ENCODE measurements at places on chromosomes 7 and 10.

GRCh38 chr10:129501652-129502436 lies 34.8 kb downstream of the MGMT start:
- DNase-seq, result no peak

DNA sequence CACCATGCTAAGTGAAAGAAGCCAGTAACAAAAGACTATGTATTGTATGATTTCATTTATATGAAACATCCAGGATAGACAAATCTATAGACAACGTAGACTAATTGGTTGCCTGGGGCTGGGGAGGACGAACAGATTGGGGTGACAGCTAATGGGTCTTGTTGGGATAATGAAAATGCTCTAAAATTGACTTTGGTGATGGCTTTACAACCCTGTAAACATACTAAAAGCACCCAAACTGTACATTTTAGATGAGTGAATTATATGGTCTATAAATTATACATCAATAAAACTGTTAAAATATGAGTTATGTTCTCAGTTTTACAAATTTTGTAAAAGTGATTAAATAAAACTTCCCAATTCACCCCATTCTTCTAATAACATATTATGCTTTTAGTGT lies 261.5 kb downstream of the ELMO1 start:
- DNase-seq, result no peak

DNA sequence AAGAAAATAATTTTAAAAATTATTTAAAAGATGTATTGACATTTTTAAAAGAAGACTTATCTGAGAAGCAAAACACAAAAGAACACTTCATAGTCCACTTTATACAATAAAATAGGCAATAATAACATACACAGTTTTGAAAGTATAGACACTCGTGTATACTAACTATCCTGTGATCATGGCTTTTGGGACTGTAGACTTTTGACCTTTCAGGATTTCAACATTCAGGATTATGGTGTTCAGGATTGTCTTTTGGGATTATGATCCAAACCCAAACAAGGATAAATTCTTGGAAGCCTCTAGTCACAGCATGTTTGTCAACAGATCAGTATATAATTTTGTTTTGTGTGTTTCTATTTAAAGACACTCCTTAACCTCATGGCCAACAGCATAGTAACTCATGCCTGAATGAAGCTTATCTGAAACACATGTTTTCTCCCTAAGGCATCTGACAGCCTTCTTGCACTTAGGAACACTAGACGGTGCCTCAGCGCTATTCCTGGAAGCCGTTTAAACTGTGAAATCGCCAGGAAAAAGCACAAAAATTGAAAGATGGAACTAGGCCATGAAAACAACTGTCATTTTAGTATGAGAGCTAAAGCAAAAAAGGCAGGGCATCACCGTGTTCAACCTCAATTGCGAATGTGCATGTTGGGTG lies 29.9 kb downstream of the GSAP start:
- DNase-seq, result peak; percentile 28

GRCh38 chr7:155919391-155920067 lies 107.3 kb upstream of the SHH start:
- DNase-seq, result no peak

GRCh38 chr7:157795199-157795598 lies 458.4 kb downstream of the DNAJB6 start:
- DNase-seq, result no peak

DNA sequence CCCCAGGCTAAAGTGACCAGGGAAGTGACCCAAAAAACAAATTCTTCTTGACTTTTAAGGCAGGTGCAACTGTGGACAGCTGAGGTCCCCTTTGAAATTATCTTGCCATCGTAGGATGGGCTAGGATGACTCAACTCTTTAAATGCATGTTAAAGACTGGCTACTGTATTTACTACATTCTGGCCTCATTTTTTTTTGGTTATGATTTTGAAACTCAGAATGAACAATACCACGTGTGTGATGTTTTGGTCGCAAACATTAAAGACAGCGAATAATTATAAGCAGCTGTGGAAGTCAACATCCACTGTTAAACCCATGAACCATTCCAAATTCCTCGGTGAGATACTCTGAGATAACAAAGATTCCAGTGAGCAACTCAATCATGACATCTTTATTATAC lies 1.2 kb upstream of the SLC13A4 start:
- no peak for DNase-seq

GRCh38 chr10:1594372-1595241 lies 142.7 kb downstream of the ADARB2 start:
- DNase-seq, result no peak

DNA sequence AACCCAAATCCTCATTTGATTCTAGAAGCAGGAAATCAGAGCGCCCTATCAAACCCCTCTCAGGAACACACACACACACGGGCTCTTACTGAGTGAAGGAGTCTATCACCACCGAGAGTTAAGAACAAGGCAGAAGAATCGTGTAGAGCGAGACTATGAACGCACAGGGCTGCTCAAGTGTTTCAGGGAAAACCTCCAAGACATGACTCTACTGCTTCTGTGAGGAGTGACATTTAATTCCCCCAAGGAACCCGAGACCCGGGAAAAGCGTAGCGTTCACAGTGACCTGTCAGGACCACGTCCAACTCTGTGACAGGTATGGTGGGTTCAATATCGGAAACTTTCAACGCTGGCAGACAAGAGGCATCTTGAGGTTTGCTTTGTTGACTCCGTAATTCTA lies 21.6 kb downstream of the PITRM1 start:
- no peak for DNase-seq

GRCh38 chr10:69457771-69458237 lies 6.5 kb downstream of the TSPAN15 start:
- DNase-seq, result no peak

DNA sequence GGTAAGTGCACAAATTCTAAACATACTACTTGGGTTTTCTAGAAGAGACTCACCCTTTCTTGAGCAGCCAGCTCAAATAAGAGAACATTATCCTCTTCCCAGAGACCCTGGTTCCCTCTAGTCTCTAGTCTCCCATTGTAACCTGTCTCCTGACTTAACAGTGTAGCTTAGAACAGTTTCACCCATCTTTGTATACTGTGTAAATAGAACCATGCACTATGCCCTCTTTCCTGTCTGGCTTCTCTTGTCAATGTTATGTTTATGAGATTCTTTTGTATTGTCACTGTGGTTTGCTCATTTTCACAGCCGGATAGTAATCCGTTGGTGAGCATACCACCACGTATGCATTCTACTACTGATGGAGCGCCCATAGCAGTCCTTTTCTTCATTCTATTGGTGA lies 227.4 kb upstream of the PLPP4 start:
- DNase-seq, result no peak

DNA sequence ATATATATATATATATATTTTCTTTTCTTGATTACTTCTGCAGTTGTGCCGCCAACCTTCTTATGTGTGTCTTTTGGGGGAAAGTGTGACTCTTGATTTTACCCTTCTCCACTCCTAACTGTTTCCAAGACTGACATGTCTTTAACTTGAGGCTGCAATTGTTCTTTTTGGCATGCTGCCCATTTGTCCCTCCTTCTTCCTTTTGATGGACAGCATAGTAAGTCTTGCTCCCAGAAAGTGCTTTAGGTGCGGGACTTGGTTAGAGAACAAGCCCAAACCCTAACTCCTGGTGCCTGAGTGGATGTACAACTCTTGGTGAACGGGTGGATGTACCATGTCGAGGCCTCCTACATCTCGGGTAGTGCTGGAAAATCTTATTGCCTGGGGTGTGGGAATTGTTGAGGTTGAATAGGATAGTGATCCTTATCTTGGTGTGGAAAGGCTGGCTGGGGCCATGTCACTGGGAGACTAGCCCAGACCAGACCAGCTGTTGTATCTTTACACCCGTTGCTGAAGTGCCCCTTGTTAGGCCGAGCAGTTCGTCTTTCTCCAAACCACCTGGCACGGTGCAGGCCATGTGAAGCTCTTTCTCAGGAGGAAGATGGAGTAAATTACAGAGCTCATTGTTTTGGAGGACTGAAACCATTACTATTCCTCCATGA lies 16.3 kb downstream of the TCF7L2 start:
- DNase-seq, result no peak

DNA sequence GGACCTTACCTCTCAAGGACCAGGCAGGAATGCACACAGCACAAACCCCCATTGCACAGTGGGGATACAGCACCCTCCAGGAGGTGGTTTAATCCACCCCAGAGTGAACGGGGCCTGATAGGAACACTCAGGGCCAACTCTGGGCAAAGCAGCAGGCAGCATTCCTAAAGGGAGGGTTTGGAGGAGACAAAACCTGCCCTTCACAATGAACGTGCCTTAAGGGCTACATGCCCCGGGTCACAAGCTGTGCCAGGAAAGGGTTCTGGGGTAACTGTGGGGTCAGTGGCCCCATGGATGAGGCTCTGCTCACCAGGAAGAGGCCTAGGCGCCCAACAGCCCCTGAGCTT lies 1.1 kb downstream of the GPRIN2 start:
- DNase-seq, result no peak

DNA sequence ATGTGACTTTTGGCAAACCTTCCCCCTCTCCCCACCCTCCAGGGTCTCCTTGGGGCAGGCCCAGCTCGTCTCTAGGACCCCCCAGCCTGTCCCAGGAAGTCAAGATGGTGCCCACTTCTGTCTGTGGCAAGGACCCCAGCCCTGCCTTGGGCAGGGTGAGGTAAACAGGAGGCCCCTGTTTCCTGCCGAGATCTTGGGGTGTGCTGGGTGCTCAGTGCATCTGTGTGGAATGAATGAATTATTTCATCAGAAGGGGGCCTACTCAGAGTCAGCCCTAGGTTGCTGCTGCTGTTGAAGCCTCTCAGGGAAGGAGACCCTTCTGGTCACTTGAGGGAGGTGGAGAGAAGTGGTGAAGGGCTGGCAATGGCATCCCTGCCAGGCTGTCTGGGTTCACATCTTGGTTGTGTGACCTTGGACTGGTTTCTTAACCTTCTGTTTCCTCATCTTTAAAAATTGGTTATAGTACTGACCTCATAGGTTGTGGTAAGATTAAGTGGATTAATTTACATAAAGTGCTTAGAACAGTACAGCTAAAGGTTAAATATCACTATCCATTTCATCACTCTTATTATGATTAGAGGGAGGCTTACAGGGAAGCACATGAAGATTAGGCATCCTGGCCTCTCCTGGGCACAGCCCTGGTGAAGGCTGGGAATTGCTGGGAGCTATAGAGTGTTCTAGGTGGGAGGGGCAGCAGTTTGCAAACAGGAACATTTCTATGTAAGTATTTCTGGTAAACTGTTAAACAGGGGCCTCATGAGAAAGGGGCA lies 67.7 kb downstream of the ZMIZ1 start:
- DNase-seq, result no peak

- no peak for DNase-seq
These were observed 16.9 kb downstream of the MYO1G start for GRCh38 chr7:44961844-44962482.

- DNase-seq, result no peak
These were observed 95.7 kb downstream of the POU6F2 start for GRCh38 chr7:39073432-39073831.

DNA sequence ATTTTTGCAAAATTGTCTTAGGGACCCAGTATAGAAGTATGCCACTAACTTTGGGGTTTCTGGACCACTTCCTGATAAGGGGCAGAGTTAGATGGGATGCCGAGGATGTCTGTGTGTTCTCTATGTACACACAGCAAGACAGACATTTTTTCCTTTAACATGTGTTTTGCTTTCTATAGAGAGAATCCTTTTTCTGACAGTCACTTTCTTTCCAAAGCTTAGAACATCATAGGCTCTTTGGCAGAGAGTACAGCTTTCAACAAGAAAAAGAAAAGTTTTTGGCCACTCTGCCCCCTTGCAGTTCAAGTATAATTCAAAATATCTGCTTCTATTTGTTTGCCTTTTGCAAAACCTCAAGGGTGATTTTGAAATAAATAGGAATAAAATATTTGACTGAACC lies 44.1 kb downstream of the PAPSS2 start:
- DNase-seq, result no peak

GRCh38 chr10:33661580-33662336 lies 327.3 kb upstream of the NRP1 start:
- peak; percentile 56 for DNase-seq

DNA sequence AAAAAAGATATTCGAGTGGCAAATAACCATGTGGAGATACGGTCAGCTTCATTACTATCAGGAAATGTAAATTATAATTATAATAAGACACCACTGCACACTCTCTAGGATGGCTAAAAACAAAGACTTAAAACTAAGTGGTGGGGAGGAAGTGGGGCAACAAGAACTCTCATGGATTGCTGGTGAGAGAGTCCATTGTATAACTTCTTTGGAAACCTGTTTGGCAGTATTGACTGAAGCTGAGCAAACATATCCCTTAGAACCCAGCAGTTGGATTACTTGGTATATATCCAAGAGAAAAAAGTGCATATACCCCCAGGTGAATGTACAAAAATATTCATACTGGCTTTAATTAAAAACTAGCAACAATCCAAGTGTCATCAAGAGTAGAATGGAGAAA lies 133.7 kb upstream of the CTBP2 start:
- no peak for DNase-seq

- DNase-seq, result no peak
These were observed 173.9 kb upstream of the SLC25A13 start for GRCh38 chr7:96495751-96496216.

DNA sequence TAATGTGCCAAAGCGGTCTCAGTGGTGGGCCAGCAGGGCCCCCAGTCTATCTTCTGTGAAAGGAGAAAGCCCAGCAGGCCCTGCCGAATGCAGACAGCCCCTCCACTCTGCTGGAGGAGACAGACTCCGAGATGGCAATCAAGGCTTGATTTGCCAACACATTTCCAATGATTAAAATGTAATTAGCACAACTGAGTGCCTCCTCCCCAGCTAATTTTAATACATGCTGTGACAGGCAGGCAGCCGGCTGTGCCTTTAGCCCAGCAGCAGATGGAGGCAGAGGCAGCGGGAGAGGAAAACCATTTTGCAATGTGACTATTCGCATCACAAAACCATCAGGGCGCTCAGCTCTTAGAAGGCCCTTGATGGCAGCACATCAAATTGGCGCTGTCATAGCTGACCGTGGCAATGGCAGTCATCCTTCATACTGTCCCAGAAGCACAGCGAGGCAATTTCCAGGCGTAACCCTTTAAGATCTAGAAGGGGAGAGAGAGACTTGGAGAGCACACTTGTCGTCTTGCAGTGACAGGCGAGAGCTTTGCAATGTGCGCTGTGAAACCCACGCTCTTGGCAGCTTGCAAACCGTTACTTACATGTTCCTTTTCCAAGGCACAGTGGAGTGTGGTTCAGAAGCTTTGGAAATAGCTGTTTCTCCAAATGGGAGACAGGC lies 714.8 kb upstream of the GALNT17 start:
- no peak for DNase-seq
